ENCODE measurements at places on chromosomes 12 and 14.

DNA sequence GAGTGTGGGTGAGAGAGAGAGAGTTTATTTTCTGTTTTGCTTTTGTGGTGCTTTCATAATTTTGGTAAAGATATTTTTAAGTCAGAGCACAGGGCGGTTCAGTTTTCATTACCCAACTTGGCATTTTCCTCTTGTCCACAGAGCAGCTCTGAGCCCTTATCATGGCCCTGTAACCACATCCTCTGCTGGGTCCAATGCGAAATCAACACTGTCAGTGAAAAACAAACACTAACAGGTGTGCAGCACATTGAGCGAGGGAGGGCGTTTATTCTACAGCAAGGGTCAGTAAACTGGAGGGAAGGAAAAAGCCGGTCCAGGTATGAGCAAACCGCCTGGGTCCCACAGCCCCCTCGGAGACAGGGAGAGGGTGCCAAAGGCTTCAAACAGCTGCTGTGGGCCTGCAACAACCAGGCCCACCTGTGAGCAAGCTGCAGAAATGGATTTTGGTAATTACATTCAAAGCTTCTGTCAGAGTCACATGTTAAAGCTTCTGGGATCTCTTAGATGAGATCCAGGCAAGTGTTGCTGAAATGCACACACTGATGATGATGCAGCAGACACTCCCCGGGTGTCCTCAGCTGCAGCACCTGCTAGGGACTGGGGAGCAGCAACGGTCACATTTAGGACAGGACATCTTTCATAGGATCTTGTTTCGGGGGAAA lies 132.7 kb upstream of the DYRK2 start:
- no peaks in the 10 kb centered on the region for H3K4me1 ChIP-seq
- peaks cover 24% of the 10 kb centered on the region for H3K27me3 ChIP-seq
- no peak overlapping the region for H3K4me3 ChIP-seq
- DNase-seq, result no peak
- H3K27ac ChIP-seq, result no peak overlapping the region

DNA sequence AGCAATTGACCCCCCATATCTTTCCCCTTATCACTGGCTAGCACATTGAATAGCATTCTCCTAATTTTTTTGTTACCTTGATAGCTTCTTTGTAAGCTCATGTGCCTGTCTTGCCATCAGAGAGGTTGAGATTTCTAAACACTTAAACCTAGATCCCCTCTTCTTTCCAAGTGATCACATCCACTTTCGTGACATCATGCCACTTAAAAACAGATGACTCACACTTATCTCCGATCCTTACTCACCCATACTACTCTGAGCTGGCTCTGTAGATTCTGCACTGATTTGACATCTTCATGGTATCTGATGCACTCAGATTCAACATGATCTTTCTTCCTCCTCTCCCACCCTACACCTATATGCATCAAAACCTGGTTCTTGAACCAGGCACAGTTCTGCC lies 10.5 kb downstream of the GPR137C start:
- H3K27ac ChIP-seq, result no peak overlapping the region
- H3K4me1 ChIP-seq, result peaks cover 4% of the 10 kb centered on the region
- no peaks in the 10 kb centered on the region for H3K36me3 ChIP-seq
- H3K27me3 ChIP-seq, result no peaks in the 10 kb centered on the region
- peak; percentile 68 for DNase-seq

- no peak overlapping the region for H3K4me3 ChIP-seq
- no peaks in the 10 kb centered on the region for H3K27me3 ChIP-seq
- H3K4me1 ChIP-seq, result no peaks in the 10 kb centered on the region
Measured at GRCh38 chr12:48339442-48340117, 11.1 kb downstream of the ZNF641 start.

DNA sequence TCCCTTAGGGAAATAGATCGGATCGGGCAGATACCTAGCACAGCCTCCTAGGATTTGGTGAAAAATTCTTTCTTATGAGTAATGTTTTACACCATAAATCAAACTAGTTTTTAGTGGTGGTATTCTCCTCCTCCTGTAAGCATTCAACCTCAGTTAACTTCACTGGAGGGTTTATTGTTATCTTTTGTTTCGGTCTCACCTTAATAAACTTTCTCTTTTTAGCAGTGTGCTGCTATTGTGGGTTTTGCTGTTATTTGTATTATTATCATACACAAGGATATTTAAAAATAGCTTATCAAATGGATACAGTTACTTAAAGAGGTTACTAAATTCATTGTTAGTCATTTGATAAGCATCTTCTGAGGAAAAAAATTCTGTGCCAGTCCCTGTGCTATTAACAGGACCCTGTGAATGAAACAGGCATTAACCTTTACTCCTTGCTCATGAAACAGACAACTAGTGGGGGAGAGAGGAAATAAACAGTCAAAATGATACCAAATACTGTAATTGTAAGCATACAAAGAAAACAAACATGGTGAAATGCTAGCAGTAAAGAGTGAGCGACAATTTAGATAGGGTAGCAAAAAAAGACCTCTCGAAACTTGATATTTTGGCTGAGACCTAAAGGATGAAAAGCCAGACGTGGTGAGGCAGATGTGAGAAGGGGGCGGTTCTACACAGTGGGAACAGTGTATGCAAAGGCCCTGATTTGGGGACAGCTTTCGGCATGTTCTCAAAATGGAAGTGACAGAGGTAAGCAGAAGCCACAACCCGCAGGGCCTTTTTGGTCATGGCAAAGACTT lies 178.7 kb upstream of the SOX5 start:
- DNase-seq, result no peak
- H3K4me1 ChIP-seq, result no peaks in the 10 kb centered on the region
- no peak overlapping the region for H3K4me3 ChIP-seq
- H3K36me3 ChIP-seq, result no peaks in the 10 kb centered on the region
- H3K27me3 ChIP-seq, result no peaks in the 10 kb centered on the region

GRCh38 chr12:7054925-7055324 lies 5.6 kb upstream of the C1S start:
- no peak overlapping the region for H3K27ac ChIP-seq
- peaks cover 3% of the 10 kb centered on the region for H3K4me1 ChIP-seq
- no peaks in the 10 kb centered on the region for H3K36me3 ChIP-seq
- peaks cover 29% of the 10 kb centered on the region for H3K27me3 ChIP-seq

GRCh38 chr12:51482929-51483697 lies 58.5 kb downstream of the SLC4A8 start:
- no peak overlapping the region for H3K27ac ChIP-seq
- no peaks in the 10 kb centered on the region for H3K4me1 ChIP-seq
- no peaks in the 10 kb centered on the region for H3K27me3 ChIP-seq

DNA sequence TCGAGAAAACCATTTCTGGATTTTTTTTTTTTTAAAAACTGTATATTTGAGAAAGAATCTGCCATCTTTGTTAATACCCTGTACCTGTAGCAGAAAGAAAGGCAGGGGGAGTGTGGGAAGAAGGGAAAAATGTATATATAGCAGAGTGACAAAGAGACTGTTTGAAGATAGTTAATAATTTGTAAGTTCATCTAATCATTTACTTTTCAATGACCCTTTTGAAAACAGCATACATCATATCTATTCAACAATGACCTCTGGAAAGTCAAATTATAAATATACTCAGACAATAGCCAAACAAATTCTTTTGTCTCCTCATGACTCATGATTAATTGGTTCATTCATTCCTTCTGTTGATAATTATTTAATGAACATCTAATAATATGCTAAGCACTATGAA lies 10.9 kb upstream of the CPM start:
- DNase-seq, result no peak
- H3K27me3 ChIP-seq, result no peaks in the 10 kb centered on the region
- no peak overlapping the region for H3K4me3 ChIP-seq
- no peaks in the 10 kb centered on the region for H3K36me3 ChIP-seq

DNA sequence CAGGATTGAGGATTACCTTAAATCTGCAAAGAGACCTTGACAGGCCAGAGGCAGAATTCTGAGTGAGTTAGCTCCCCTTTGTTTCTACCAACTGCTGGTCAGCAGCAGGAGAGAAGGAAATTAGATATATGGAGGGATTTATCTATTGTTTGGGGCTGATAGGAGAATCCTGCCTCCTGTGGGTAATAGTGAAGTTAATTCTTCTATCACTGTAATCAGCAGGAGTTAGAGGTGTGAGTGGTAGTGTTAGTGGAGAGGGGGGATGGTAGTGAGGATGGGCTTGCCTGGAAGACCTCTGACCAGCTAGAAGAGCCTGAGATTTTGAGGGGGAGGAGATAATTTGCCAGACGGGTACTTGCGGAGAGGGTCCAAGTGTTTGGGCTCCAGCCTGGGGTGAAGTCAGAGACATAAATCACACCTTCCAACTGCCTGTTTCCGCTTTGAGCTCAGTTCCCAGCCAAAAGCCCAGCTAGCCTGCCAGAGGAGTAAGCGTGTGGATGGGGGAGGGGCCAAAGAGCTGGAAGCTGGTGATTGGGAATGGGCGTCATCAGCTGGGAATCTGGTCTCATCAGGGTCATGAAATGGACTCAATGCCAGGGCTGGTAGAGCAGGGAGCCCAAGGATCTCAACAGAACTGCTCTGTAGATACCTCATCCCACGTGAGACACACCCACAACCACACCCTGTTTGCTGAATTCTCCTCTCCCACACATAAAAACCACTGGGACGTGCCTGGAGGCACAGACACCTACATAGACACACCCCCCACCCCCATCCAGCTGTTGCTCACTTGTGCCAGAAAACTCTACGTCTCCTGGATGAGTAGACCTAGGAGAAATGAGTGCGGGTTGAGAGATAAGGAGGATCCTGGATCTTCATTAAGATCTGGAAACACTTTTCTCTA lies 13.1 kb upstream of the ITGA5 start:
- peak overlapping the region; percentile 8 for H3K4me3 ChIP-seq
- peak overlapping the region; percentile 78 for H3K27ac ChIP-seq
- DNase-seq, result peak; percentile 74
- H3K36me3 ChIP-seq, result no peaks in the 10 kb centered on the region
- peaks cover 49% of the 10 kb centered on the region for H3K4me1 ChIP-seq

- H3K4me3 ChIP-seq, result peak overlapping the region; percentile 92
- peaks cover 20% of the 10 kb centered on the region for H3K4me1 ChIP-seq
- H3K36me3 ChIP-seq, result no peaks in the 10 kb centered on the region
- peak; percentile 41 for DNase-seq
Measured at GRCh38 chr12:123233505-123234308, 471 bp downstream of the MTRFR start.

GRCh38 chr14:34329301-34329700 lies 132.7 kb downstream of the SPTSSA start:
- H3K27ac ChIP-seq, result no peak overlapping the region
- H3K4me1 ChIP-seq, result peaks cover 5% of the 10 kb centered on the region
- H3K36me3 ChIP-seq, result no peaks in the 10 kb centered on the region
- no peak overlapping the region for H3K4me3 ChIP-seq
- no peak for DNase-seq
- H3K27me3 ChIP-seq, result no peaks in the 10 kb centered on the region

GRCh38 chr14:64946310-64947045 lies 3.9 kb upstream of the GPX2 start:
- H3K4me3 ChIP-seq, result no peak overlapping the region
- DNase-seq, result no peak
- H3K27ac ChIP-seq, result no peak overlapping the region
- no peaks in the 10 kb centered on the region for H3K27me3 ChIP-seq

DNA sequence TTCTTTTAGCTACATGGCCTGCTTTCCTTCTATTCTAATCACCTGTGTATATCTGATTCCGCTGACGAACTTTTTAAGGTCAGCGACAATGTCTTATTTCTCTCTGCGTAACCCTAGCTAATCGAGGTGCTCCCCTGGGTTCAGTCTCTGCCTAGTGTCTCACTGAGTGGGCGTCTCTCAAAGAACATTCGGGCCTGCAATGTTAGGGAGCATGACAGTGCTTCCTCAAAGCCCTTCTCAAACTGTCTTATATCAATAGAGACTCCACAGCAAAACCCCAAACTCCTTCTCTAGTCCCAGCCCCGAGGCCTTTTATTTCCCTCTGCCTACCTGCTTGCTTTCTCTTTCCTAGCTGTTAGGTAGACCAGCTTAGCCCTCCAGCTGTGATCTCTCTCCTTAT lies 13.7 kb upstream of the RPS6KL1 start:
- H3K27me3 ChIP-seq, result no peaks in the 10 kb centered on the region
- peak; percentile 22 for DNase-seq
- no peaks in the 10 kb centered on the region for H3K36me3 ChIP-seq
- no peak overlapping the region for H3K27ac ChIP-seq
- no peak overlapping the region for H3K4me3 ChIP-seq

DNA sequence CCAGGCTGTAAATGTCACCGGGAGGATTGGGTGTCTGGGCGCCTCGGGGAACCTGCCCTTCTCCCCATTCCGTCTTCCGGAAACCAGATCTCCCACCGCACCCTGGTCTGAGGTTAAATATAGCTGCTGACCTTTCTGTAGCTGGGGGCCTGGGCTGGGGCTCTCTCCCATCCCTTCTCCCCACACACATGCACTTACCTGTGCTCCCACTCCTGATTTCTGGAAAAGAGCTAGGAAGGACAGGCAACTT lies 1.3 kb downstream of the GAPDH start:
- H3K36me3 ChIP-seq, result peaks cover 64% of the 10 kb centered on the region
- DNase-seq, result no peak
- H3K27me3 ChIP-seq, result no peaks in the 10 kb centered on the region
- H3K27ac ChIP-seq, result peak overlapping the region; percentile 95
- peaks cover 45% of the 10 kb centered on the region for H3K4me1 ChIP-seq

GRCh38 chr14:40269436-40269835 lies 837.2 kb upstream of the FBXO33 start:
- DNase-seq, result no peak
- no peak overlapping the region for H3K4me3 ChIP-seq
- no peaks in the 10 kb centered on the region for H3K27me3 ChIP-seq
- no peak overlapping the region for H3K27ac ChIP-seq

GRCh38 chr12:97616946-97617345 lies 154.3 kb downstream of the RMST start:
- no peaks in the 10 kb centered on the region for H3K27me3 ChIP-seq
- H3K4me1 ChIP-seq, result no peaks in the 10 kb centered on the region
- H3K27ac ChIP-seq, result no peak overlapping the region
- no peaks in the 10 kb centered on the region for H3K36me3 ChIP-seq
- DNase-seq, result no peak

- no peak overlapping the region for H3K27ac ChIP-seq
- no peaks in the 10 kb centered on the region for H3K36me3 ChIP-seq
- no peak for DNase-seq
Measured at GRCh38 chr12:26699237-26699636, 133.8 kb downstream of the ITPR2 start.

DNA sequence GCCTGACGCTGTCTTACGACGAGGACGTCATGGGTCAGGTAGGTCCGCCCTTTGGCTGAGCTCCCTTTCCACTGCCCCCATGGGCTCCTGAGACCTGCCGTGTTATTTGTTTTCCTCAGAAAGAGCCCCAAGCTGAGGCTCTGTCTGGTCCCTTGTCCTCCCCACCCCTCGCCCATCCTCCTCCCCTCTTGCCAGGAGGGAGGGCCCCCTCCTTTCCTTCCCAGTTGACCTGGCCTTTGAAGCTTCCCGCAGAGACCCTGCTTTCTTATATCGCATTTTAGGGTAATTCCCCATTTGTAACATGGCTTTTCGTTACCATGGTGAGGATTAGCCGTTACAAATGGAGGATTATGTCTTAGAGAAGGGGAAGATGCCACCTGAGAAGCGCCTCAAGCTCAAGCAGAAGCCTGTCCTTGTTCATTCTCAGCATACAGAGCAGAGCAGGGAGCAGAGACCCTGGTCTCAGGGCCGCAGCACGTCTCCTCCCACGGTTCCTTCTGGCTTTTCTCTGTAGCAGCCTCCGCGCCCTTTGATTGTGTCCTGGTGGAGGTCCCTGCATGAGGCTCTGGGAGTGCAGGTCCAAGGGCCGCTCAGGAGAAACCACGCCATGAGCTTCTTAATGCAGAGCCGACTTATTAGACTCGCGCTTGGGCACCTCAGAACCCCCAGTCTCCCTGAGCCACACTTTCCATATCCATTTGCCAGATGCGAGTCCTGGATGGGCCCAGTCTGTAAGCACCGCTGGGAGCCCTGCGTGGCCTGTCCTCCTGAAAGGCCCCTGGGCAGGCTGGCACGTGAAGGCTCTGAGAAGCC lies 47.2 kb downstream of the UBE3B start:
- DNase-seq, result no peak
- peaks cover 51% of the 10 kb centered on the region for H3K36me3 ChIP-seq
- H3K4me1 ChIP-seq, result peaks cover 3% of the 10 kb centered on the region
- no peak overlapping the region for H3K27ac ChIP-seq

Data from osteoblast (primary cell).